CD4-positive, alpha-beta T cell treated with Interleukin-17A for 1 hour (primary cell): ENCODE measurements at places on chromosomes 16 and 17.

GRCh38 chr17:50055426-50056216 is at the start of gene ITGA3:
TSS of gene ITGA3 (plus strand) at chr17:50056110. CDS start at chr17:50056440, 330 bp downstream.
- peak; percentile 72 for DNase-seq

DNA sequence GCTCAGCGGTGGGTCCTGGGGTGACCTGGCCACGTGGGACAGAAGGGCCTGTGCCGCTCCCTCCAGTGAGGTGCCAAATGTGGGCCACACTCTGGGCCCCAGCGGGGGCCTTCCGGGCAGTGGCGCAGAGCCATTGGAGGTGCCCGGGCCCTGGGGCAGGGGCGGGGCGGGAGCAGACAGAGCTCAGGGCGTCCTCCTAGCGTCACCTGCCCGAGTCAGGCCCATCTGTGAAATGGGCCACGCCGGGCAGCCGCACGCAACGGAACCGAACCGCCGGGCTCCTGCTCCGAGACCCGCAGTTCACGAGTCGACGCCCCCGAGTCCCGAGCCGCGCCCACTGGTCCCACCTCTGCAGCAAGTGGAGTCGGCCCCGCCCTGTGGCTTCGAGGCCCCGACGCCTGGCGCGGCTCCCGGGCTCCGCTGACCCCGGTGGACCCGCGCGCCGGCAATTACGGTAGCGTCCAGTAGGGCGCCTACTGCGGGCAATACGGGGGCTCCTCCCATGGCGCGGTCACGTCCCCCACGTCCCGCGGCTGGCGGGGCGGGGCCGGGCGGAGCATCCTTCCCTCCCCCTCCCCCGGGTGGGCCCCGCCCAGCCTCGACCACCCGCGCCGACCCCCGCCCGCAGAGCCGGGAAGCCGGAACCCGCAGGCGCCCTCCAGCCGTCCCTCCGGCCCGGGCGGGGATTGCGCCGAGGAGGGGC is 1.9 kb downstream of the SLC16A3 start:
- peak; percentile 71 for DNase-seq

- DNase-seq: no peak
These were observed 117.4 kb downstream of the DNAH3 start for GRCh38 chr16:21033264-21033663.

GRCh38 chr17:14429084-14429483 is 128.2 kb downstream of the HS3ST3B1 start:
- no peak for DNase-seq

GRCh38 chr16:10509534-10510025 is 70.8 kb downstream of the EMP2 start:
- peak; percentile 81 for DNase-seq

DNA sequence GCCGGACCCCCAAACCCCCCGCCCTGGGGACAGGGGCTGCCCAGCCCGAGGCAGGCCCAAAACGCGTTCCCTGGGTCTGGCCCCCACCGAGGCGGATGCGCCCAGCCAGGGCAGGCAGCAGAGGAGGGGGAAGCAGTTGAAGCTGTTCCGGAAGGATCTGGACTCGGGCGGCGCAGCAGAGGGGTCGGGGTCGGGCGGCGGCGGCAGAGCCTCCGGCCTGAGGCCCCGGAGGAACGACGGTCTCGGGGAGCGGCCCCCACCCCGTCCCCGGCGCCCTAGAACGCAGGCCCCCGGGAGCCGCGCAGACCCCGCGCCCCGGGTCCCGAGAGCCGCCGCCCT is 22.9 kb upstream of the ZFPM1 start:
- no peak for DNase-seq

DNA sequence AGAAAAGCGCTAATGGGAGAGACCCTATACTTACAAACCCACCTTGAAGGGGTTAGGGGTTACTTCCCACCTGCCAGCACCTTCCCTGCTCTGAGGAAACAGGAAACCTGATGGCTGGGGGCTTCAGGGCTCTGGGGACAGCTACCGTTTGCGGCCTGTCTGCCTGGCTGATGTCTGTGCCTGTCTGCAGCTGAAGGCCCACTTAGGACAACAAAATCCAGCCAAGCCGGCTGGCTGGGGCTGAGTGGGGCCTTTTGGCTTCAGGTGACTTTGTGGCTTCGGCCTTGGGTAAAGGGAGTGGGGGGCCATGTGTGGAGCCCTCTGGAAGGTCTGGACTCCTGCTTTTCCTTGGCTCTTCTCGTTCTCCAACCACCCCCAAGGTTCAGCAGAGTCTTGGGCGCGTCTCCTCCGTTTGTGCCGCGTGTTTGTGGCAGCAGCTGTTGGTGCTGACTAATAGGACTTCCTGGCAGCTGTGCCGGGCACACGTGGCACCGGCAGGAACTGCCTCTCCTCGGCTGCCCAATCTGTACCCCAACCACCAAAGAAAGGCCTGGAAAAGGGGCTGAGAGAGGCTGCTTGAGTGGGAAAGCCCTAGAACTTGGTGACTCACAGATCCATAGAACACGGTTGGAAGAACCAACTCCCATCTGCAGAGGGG is 186.7 kb downstream of the MSI2 start:
- DNase-seq: peak; percentile 41

DNA sequence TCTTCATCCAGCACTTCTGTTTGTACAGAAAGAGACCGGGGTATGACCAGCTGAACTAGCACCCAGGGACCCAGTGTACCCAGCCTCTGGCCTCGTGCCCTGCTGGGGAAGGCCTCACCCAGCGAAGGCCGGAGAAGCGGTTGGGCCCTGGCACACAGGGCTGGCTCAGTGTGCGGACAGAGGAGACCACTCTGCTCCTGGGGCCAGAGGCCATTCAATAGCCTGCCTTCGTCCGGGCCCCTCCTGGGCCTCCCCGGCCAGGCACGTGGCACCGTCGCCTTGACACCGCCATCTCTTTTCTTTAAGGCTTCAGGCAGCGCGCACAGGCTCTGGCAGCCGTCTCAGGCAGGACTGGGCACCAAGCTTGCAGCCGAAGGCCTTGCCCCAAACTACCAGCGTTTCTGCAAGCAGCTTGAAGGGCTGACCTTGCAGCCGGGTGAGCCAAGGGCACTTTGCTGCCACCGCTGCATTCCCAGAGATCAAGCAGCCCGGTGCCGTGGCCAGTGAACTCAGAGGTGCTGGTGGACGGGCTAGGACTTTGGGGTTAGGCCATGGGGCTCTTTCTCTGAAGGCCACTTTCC is 8.0 kb downstream of the TAX1BP3 start:
- DNase-seq: no peak

- DNase-seq: no peak
These were observed 40.5 kb upstream of the KLHDC4 start for GRCh38 chr16:87806261-87806640.

- no peak for DNase-seq
These were observed 173.0 kb downstream of the FOXL1 start for GRCh38 chr16:86751076-86752030.

DNA sequence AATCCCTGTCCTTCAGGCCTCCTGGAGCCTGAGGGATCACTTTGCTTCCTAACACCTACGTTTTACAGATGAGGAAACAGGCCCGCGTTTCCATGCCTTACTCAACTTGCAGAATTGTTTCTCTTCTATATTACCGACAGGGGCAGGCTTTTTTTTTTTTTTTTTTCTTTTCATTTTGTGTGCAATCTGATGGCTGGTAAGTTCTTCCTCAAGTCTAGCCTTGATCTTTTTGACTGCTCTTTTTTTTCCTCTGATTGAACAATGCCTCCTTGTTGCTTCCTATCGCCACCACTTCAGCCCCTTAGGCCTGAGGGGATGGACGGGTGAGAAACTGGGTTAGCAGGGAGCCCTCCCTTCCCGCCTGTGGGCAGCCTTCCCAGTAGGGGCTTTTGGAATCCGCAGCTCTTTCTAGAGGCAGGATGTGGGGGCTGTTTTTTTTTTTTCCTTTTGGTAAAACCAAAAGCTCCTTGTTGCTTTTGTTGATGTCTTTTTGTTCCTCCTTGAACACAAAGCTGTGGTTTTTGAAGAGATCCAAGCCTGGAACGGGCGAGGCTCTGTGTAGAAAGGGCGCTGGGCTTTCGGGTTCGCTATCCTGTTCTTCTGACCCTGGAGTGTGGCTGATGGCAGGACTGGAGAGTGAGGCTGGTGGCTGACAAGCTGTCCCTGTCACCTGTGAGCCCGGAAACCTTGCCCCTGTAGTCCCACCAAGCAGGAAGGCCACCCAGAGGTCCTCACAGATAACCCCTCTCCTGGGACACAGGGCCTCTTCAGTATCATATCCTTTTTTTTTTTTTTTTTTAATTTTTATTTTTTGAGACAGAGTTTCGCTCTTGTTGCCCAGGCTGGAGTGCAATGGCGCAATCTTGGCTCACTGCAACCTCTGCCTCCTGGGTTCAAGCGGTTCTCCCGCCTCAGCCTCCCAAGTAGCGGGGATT is 14.0 kb downstream of the LASP1 start:
- no peak for DNase-seq

DNA sequence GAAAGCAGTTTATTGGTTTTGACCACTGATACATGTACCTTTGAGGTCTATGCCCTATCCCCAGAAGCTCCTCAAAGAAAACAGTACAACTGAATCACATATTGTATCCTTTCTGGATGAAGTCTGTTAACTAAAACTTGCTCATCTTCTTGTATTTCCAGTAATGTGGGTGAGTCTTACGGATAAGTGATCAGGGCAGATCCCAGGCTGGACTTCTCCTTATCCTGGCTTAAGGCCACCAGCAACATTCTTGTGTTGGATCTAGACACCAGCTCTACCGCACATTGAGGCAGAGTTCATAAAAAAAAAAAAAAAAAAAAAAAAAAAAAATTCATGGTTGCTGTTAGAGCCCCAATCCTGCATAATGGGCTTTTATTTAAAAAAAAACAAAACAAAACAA is 536.7 kb upstream of the HSBP1 start:
- no peak for DNase-seq

- DNase-seq: peak; percentile 58
These were observed 52.6 kb downstream of the PLCG2 start for GRCh38 chr16:81831722-81832126.

DNA sequence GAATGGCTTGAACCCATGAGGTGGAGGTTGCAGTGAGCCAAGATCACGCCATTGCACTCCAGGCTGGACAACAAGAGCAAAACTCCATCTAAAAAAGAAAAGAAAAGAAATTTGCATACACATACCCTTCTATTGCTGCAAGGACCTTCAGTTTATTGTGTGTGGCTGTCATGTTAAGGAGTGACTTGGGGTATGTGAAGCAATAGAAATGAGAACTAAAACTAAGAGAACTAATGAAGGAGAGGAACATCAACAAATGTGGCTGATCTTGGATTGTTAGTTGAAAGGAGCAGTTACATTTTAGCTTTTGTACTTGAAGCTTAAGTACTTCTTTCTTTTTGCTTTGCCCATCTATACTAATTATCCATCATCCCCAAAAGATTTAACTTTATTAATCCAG is 12.7 kb upstream of the NSRP1 start:
- DNase-seq: no peak

DNA sequence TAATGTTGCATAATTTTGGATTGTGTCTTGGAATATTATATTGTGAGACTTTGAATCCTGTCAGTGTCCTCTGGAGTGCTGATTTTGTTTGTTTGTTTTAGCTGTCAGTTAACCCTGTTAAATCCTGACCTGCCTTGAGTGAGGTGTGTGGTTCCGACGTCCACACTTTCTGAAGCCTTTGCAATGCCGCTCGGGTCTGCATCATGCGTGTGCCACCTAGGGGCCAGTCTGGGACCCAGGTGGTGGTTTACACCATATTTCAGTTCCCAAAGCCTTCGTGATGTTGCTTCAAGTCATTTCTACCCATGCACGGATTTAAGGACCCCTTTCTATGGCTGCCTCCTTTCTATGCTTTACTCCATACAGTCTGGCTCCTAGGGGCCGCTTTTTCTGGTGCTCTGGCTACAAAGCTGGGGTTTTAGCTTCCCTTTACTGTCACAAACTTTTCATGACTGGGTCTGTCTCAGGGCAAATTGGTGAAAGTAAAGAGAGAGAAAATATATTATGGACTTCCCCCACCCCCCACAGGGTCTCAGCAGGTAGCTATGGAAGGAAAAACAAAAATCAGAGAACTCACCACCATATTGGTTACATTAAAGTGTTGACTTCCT is 11.4 kb upstream of the OR4D1 start:
- DNase-seq: no peak

DNA sequence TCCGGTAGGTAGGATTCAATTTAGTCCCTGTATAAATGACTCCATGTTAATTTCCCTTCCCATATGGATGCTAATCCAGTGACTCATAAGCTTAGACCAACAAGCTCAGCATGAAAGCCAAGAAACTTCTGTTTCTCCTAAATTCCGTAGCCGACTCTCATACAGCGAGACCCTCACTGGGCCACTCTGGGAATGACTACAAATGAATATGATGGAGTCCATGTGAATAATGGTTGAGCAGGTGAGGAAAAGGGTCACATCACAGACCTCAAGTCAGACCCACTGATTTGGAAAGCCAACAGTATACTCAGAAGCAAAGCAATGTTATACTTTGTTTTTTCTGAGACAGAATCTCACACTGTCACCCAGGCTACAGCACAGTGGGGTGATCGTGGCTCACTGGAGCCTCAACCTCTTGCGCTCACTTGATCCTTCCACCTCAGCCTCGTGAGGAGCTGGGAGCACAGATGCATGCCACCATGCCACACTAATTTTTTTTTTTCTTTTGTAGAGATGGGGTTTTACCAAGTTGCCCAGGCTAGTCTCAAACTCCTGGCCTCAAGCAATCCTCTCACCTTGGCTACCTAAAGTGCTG is 14.6 kb downstream of the RSL1D1 start:
- no peak for DNase-seq

GRCh38 chr16:14629612-14629918 is 495 bp downstream of the PARN start:
- DNase-seq: peak; percentile 17

DNA sequence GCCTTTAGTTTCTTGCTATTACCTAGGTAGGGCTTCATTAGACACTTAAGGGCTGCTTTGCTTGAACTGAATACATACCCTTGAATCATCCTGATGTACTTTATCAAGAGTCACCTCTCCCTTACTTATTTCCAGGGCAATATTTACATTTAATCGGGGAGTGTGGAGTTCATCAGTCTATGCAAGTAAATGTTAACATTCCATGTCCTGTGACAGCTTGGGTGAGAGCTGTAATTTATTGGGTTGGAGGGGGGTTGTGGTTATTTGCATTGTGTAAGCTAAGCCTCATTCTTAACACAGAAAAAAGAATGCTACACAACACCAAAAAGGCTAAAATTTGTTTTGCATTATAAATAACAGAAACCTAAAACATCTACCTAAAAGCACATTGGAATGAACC is 16.7 kb downstream of the KCNJ16 start:
- DNase-seq: no peak

DNA sequence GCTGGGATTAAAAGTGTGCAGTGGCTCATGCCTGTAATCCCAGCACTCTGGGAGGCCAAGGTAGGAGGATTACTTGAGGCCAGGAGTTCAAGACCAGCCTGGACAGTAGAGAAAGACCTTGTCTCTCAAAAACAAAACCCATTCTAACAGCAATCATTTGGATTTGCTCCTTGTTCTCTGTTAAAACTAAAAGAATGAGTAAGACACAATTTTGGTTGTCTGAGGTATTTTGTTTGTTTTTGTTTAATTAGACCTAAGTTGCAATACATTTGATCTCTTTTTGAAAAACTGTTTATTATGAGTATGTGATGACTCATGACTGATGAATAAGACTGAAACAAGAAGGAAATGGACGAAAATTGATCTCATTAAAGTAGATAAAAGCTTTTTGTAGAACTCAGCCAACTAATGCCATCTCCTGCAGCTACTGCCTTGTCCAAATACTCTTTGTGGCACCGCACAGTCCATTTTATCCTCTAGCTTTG is 29.0 kb downstream of the GLG1 start:
- DNase-seq: no peak
